ENCODE measurements at places on chromosomes 4 and X.

- DNase-seq: no peak
Measured at GRCh38 chr4:83996254-83996653, 460.3 kb downstream of the GPAT3 start.

DNA sequence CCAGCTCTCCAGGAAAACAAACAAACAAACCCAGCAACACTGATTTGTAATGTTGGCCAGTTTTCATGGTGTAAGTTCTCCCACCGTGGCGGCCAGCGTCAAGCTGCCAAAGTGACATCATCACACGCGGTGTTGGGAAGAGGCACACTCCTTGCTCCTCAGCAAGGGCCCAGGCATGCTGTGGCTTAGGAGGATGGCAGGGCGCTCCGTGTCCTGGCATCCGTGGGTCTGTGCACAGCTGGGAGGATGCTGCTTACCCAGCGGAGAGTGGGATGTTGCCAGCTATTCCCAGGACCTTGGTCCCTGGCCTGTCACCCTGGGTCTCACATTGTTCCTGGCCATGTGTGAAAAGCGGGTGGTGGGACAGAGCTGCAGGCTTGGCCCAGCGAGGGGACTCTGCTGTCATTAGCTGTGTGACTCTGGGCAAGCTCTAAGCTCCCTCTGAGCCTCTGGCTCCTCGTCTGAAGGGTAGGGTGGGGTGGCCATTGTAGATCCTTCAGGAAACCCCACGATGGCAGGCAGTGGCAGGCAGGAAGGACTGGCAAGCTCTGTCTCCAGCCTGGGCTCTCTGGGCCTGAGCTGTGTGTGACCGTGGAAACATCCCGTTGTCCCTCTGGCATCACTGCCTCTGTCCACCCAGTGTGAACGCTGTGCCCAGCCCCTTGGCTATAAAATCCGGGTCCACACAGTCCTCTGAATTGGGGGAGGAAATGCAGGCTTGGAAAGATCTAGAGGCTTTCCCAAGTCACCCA lies 10.8 kb downstream of the PSAPL1 start:
- DNase-seq: peak; percentile 61

DNA sequence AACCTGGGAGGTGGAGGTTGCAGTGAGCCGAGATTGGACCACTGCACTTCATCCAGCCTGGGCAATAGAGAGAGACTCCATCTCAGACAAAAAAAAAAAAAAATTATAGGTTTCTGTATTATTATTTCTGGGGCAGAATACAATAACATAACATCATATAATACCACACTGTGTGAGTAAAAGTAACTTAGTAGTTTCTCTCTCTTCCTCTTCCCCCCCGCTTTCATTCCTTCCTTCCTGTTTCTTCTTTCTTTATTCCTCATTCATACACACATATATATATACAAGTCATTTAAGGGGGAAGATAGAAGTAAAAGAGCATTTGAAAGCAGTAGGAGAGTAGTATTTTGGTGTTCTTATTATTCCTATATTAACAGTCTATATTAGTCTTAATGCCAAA lies 55.9 kb upstream of the FHDC1 start:
- DNase-seq: no peak

DNA sequence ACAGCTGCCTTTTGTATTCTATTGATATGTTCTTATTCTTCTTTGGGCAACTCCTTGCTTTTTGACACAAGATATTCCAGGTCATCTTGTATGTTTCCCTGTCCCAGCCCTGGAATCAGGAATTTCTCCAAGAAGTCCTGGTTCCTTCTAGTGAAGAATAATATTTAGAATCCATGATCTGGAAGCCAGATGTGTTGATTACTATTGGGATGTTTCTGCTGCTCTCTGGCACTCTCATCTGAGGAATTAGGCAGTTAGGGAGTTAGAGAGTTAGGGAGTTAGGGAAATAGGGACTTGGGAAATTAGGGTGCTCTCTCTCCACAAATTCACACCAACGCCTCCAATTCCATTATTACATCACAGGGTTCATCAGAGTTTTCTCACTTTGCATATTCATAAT lies 191.2 kb downstream of the ZNF330 start:
- DNase-seq: no peak

GRCh38 chrX:119622356-119623232 lies 16.4 kb upstream of the NKRF start:
- DNase-seq: no peak

- DNase-seq: no peak
Measured at GRCh38 chrX:109709129-109709631, 23.9 kb downstream of the ACSL4 start.

- DNase-seq: peak; percentile 85
Measured at GRCh38 chr4:78056265-78057129, 626 bp upstream of the FRAS1 start.

GRCh38 chrX:44384688-44385338 lies 41.3 kb upstream of the EFHC2 start:
- no peak for DNase-seq

DNA sequence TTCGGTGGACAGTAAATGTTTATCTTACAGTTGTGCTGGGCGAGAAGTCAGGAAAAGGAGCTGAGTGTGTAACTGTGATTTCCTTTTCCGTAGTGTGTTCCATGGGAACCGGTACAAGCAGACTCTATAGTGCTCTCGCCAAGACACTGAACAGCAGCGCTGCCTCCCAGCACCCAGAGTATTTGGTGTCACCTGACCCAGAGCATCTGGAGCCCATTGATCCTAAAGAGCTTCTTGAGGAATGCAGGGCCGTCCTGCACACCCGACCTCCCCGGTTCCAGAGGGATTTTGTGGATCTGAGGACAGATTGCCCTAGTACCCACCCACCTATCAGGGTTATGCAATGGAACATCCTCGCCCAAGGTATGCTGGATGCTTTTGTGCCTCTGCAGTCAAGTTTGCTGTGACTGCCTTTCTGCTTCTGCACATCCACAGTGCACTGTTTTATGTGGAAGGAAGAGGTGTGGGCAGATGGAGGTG lies 27.4 kb downstream of the NOCT start:
- DNase-seq: peak; percentile 50

DNA sequence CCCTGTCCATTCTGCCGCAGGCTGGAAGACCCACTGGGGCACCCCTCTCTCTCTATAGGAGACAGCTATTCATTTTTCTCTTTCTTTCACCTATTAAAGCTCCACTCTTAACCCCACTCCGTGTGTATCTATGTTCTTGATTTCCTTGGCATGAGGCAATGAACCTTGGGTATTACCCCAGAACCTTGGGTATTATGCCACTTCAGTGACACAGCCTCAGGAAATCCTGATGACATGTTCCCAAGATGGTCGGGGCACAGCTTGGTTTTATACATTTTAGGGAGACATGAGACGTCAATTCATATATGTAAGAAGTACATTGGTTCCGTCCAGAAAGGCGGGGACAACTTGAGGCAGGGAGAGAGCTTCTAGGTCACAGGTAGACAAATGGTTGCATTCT lies 13.4 kb downstream of the HTT-AS start:
- DNase-seq: no peak

GRCh38 chrX:100720301-100720700 lies 11.6 kb downstream of the SYTL4 start:
- no peak for DNase-seq

DNA sequence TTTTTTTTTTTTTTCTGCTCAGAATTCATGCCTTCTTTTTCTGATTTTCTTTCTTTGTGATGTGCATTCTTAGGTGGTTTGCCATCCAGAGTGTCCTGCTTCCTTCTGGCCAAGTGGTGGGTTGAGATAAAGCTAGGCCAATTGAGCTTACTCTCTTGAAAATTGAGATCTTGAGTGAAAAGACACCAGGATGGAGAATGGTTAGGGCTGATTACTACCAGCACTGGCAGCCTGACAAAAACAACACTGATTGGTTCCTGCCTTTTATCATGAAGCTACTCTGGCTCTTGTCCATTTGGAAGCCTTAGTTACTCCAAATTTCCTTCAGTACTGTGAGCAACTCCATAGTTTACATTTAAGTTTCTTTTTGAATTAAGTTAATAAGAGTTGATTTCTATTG lies 404.0 kb downstream of the PPARGC1A start:
- no peak for DNase-seq

- DNase-seq: no peak
Measured at GRCh38 chr4:72631296-72631695, 62.3 kb upstream of the ADAMTS3 start.

- DNase-seq: no peak
Measured at GRCh38 chr4:129526812-129527211, 430.9 kb downstream of the C4orf33 start.

- no peak for DNase-seq
Measured at GRCh38 chrX:145506214-145506613, 258.9 kb downstream of the SPANXN1 start.
